ENCODE measurements at places on chromosomes 1 and 21.
A peak's percentile ranks its signal among the peaks of the same experiment; 100 is the strongest.

DNA sequence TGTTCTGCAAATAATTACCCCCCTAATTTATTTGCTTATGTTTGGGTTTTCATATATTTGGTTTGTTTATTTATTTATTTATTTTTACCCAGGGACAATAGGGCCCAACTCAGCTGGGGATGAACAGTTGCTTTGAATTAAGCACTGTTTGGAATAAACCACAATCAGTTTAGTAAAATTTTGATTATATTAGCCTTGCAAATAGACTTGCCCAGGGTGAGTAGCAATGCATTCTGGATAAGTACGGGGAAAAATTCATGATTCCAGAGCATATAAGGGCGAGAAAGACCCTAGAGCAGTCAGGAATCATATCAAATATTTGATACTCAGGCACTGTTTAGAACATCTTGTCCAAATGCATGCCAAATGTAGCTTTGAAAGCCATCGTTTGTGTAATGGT is 242.7 kb downstream of the OMA1 start:
- DNase-seq = no peak

DNA sequence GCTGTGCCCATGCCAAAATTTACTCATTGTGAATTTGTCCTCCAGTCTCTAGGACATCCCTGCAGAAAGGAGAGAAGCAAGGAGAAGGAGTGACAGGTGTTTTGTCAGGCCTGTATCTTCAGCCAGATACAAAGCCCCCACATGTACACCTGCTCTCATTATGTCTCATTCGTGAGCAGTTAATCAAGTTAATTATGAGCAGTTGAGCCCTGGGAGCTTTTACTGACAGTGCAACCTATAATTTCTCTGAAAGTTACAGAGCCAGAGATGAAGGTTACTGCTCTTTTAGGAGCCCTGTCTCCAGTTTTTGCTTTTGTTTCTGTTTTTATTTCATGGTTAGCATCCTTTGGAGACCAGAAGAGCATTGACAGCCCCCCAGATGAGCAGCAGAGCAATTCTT is 5.0 kb upstream of the ILDR2 start:
- no peak for DNase-seq

GRCh38 chr1:4071653-4072052 is 171.6 kb upstream of the C1orf174 start:
- no peak for DNase-seq

DNA sequence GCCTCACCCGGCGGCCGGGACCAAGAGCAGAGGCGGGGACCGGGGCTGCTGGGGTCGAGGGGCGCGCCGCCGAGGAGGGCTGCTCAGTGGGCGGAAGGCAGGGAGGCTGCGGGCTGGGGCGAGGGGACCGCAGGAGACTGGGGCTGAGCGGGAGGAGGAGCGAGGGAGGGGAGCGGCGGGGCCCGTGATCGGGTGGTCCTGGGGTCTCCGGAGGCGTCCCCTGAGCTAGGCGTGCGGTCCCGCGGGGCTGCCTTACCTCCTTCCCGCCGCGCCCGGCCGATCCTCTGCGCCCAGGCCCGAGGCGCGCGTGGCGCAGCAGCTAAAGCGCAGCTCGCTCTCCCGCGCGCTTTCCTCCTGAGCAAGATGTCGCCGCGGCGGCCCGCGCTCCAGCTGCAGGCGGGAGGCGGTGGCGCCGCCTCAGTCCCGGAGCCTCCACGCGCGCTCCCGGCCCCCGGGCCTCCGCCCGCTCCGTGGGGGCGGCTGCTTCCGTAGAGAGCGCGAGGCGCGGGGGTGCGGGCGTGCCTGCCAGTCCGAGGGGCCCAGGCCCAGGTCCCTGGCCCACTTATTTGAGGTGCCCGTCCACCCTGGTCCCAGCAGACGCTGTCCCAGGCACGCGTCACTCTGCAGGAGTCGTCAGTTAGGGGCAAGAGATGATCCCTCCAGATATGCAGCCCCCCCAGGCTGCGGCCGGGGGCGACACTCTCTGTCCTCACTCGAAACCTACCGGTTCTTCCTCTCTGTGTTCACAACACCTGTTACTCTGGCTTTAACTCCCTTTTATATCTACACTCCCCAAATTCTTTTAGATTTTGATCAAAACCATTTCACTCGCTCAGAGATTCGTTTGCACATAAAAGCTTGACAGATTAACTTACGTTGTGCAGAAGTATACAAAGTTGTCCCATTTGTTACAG is at the start of gene CCSAP:
CCSAP (minus strand) TSS at position 392 of the 914 bp plus-strand sequence. CDS start 582 bp downstream, outside the sequence.
- DNase-seq = peak; percentile 34

DNA sequence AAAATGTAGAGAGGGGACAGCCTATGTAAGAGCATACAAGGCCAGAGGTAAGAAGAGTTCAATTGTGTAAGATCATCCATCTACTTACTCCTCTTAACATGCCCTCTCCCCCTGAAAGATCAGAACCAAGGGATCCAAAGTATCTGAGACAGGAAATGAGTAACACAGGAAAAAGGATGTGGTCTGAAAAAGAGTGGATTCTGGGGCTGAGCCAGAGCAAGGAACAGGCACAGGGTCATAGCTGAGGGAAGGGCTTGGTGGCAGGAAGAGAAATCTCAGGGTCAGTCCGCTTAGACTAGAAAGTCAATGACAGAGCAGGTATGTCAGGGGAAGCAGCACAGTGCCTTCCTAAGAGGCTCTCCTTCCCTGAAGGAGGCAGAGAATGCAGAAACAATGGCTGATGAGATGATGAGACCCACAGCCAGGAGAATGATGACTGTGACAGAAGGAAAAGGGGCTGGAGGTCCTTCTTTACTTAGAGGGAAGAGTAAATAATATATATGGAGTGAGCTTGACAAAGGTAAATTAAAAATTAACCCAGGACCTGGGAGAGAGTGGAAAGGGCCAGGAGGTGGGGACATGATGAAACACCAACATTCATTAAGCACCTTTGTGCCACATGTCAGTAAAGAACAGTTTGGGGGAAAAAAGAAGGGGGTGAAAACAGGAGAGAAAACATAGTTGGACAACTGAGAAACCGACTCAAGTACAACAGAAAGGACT is 26.2 kb upstream of the A3GALT2 start:
- peak; percentile 74 for DNase-seq

DNA sequence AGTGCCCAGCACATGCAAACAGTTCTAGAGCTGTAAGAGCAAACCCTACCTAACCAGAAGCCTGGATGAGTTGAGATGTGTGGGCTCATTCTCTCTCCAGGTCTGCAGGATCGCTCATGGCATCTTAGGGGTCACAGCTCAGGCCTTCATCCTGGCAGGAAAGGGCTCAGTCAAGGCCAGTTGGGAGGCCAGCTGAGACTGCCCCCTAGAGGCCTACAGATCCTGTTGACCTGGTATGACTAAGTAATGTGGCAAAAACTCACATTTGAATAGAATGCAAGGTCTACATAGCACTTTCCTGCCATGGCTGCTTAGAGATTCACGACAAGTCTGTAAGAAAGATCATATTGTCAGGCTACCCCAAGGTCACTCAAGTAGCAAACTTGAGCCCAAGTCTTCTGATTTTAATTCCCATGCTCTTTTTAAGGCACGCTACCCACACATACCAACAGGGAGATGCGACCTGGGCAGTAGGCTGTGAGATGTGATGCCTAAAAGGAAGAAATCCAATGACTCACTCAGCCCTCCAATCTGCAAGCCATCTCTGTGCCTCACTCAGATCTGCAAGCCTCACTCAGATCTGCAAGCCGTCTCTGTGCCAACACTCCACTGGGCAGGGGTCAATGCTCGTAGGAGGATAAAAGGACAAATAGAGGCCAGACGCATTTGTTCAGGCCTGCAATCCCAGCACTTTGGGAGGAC is 5.1 kb upstream of the CAPN8 start:
- DNase-seq = peak; percentile 52
